ENCODE measurements at places on chromosomes 16 and 17.

GRCh38 chr17:71757156-71757555 lies 363.7 kb upstream of the SOX9 start:
- no peaks in the 10 kb centered on the region for H3K27me3 ChIP-seq
- no peak overlapping the region for H3K27ac ChIP-seq
- no peak for DNase-seq
- no peak overlapping the region for H3K4me3 ChIP-seq

- peak overlapping the region; percentile 43 for H3K4me3 ChIP-seq
- peak overlapping the region; percentile 33 for H3K27ac ChIP-seq
- DNase-seq = no peak
- no peaks in the 10 kb centered on the region for H3K27me3 ChIP-seq
- H3K4me1 ChIP-seq = peaks cover 43% of the 10 kb centered on the region
Measured at GRCh38 chr16:84585886-84586285, 32.0 kb downstream of the COTL1 start.

- H3K27ac ChIP-seq = no peak overlapping the region
- H3K27me3 ChIP-seq = peaks cover 1% of the 10 kb centered on the region
- H3K4me1 ChIP-seq = no peaks in the 10 kb centered on the region
- no peaks in the 10 kb centered on the region for H3K36me3 ChIP-seq
- H3K4me3 ChIP-seq = no peak overlapping the region
Measured at GRCh38 chr17:58786586-58787295, 31.1 kb downstream of the PPM1E start.

GRCh38 chr16:82936941-82937551 lies 310.3 kb downstream of the CDH13 start:
- H3K4me3 ChIP-seq = no peak overlapping the region
- peaks cover 31% of the 10 kb centered on the region for H3K27me3 ChIP-seq

GRCh38 chr16:84540194-84540593 lies 35.7 kb upstream of the MEAK7 start:
- H3K36me3 ChIP-seq = no peaks in the 10 kb centered on the region
- peak overlapping the region; percentile 8 for H3K27ac ChIP-seq
- DNase-seq = no peak
- no peak overlapping the region for H3K4me3 ChIP-seq

GRCh38 chr17:80804466-80804865 lies 187.2 kb upstream of the CHMP6 start:
- no peak overlapping the region for H3K27ac ChIP-seq
- H3K36me3 ChIP-seq = peaks cover 27% of the 10 kb centered on the region
- H3K4me3 ChIP-seq = peak overlapping the region; percentile 27
- no peak for DNase-seq

DNA sequence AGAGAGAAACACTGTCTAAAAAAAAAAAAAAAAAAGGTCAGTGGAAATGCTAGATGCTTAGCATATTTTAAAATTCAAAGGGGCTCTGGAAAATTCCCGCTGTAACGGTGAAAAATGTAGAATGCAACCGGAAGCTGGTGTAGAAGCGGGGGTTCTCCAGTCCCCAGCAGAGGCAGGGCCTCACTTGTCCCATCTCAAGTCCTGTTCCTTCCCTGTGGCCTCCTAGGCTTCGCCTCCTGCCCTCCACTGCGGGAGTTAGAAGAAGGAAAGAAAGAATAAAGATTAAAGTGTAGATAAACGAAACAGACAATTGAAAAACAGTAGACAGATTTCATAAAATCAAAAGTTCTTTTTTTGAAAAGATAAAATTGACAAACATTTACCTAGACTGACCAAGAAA lies 14.8 kb upstream of the ZNF287 start:
- DNase-seq = no peak
- H3K36me3 ChIP-seq = no peaks in the 10 kb centered on the region
- H3K27me3 ChIP-seq = peaks cover 14% of the 10 kb centered on the region

- H3K27me3 ChIP-seq = no peaks in the 10 kb centered on the region
- no peak for DNase-seq
- H3K4me3 ChIP-seq = no peak overlapping the region
- no peak overlapping the region for H3K27ac ChIP-seq
Measured at GRCh38 chr17:46125831-46126230, 67.4 kb downstream of the KANSL1 start.

DNA sequence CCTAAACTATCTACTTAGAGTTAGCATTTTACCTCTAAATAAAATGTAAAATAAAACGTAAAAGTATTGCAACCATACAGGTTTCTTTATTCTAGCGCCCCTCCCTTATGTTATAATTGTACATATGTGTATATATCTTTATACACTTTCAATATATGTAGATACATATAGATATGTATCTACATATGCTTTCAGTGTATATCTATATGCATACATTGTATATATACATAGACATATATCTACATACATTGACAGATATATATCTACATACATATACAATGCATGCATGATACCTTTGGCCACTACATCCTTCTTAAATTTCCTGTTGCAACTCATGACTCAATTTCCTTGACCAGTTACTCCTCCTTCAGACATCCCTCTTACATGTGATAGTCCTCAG lies 16.7 kb downstream of the BPTF start:
- no peak overlapping the region for H3K4me3 ChIP-seq
- peaks cover 72% of the 10 kb centered on the region for H3K4me1 ChIP-seq
- H3K36me3 ChIP-seq = no peaks in the 10 kb centered on the region

DNA sequence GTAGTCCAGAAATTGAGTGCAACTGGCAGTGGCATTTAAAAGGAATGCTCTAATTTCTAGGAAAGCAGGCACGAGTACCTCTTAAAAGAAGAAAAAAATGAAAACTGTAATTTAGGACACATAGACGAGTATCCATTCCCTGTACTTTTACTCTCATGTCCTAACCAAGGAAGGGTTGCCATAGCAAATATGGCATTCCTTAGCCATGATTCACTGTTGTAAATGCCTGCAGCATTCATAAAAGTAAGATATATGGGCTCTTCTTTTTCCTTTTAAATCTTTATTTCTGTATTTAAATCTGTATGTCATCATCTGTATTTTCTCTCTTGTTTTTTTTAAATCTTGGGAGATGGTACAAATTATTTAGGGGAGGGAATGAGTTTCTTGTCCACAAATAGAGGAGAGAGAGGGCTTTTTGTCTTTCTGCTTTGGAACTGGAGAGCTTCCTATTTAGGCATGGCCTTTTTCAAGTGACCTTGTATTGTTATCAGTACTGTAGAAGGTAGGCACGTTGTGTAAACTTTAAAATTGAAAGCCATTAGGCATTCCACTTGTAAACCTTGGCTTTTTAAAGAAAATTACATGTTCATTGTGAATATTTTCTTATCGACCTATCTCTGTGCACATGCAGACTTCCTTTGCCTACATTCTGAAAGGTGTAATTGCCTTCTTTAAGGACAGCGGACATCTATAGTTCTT lies 50.0 kb downstream of the TENT4B start:
- H3K27ac ChIP-seq = peak overlapping the region; percentile 74
- H3K4me1 ChIP-seq = peaks cover 81% of the 10 kb centered on the region
- H3K4me3 ChIP-seq = no peak overlapping the region
- no peaks in the 10 kb centered on the region for H3K27me3 ChIP-seq
- H3K36me3 ChIP-seq = no peaks in the 10 kb centered on the region

DNA sequence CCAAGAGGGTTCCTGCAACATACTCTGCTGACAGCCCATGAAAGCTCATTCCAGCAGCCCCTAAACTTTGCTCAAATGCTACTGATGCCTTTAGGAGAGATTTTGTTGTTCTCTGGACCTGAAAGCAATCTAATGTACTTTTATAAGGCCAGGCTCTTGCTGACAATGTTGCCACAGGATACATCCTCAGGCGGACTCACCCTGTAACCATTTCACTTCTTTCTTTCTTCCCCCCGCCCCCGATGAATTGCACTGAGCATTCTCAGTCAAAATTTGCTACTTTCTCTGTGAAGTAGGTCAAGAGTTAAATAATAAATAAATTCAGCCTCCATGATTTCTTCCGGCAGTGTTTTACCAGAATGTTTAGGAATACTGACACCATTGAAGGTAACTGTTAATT lies 1.5 kb downstream of the GAS7 start:
- peaks cover 12% of the 10 kb centered on the region for H3K4me1 ChIP-seq
- no peak for DNase-seq
- no peak overlapping the region for H3K27ac ChIP-seq
- H3K4me3 ChIP-seq = peak overlapping the region; percentile 2
- H3K36me3 ChIP-seq = peaks cover 27% of the 10 kb centered on the region
- peaks cover 14% of the 10 kb centered on the region for H3K27me3 ChIP-seq

DNA sequence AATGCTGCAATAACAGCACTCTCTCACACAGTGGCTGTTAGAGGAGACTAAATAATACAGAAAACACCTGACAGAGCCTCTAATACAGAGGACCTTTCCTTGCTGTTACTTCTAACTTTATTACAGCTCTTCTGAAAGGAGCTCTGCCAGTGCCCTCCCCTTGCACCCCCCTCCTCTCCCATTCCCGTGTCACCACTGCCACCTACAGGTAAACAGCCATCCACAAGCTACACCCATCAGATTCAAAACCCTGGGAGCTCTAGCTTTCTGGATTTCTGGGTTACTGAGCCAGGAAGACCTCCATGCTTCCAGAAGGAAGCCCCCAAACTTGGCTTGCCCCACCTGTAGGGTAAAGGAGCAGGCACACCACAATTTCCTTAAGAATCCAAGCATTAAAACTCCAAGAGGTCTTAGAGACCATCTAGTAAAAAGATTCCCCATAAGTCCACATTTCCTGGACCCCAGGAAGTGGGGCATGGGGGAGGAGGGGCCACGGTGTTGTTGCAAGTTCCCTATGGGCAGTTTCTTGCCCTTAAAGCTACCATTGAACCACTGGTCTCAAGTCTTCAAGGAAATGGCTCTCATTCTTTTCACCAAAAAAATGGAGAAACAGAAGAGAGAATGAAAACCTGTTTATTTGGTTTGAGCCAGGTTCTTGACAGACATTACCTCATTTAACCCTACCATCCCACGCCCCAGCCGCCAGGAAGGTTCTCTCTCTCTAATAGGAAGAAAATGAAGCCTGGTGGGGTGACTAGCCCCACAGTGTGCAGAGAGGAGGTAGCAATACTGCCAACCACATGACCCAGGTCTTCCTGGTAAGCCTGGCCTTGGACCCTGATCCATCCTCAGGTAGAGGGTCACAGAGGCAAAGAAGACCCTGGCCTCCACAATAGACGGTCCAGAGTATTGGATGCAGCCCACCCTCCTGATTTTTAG lies 52.8 kb downstream of the TOM1L2 start:
- no peaks in the 10 kb centered on the region for H3K27me3 ChIP-seq
- no peak overlapping the region for H3K27ac ChIP-seq
- peak; percentile 86 for DNase-seq
- no peaks in the 10 kb centered on the region for H3K36me3 ChIP-seq
- H3K4me1 ChIP-seq = peaks cover 23% of the 10 kb centered on the region

- no peak overlapping the region for H3K4me3 ChIP-seq
- no peak overlapping the region for H3K27ac ChIP-seq
- no peak for DNase-seq
- H3K27me3 ChIP-seq = no peaks in the 10 kb centered on the region
- peaks cover 13% of the 10 kb centered on the region for H3K36me3 ChIP-seq
- H3K4me1 ChIP-seq = no peaks in the 10 kb centered on the region
Measured at GRCh38 chr16:83926726-83927397, 26.2 kb upstream of the OSGIN1 start.
